IPS DF 19.7 (cell line): ENCODE measurements at places on chromosomes 1 and 21.

GRCh38 chr1:240591564-240591963, 20.4 kb downstream of the GREM2 start:
- DNase-seq: no peak

- DNase-seq: no peak
Measured at GRCh38 chr1:47578026-47578720, 140.3 kb downstream of the FOXD2 start.

DNA sequence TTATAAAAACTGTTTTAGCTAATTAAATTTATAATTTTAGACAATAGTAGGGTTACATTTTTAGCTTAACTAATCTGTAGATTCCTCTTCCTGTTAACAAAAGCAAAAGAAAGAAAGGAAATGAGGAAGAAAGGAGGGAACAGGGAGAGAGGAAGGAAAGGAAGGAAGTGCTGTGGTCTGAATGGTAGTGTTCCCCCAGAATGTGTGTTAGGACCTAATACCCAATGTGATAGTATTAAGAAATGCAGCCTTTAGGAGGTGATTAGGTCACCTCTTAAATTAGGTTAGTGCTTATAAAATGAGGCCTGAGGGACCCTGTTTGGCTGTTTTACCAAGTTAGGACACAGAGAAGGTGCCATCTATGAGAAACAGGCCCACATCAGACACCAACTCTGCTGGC, 136.9 kb upstream of the SAMSN1 start:
- no peak for DNase-seq

- no peak for DNase-seq
Measured at GRCh38 chr1:36300526-36300925, 5.6 kb upstream of the SH3D21 start.

- no peak for DNase-seq
Measured at GRCh38 chr1:229209386-229209785, 61.5 kb upstream of the RAB4A start.

GRCh38 chr1:5744341-5744740, 247.9 kb downstream of the NPHP4 start:
- DNase-seq: no peak

GRCh38 chr1:232422098-232422497, 207.8 kb downstream of the SIPA1L2 start:
- DNase-seq: no peak
